ENCODE measurements at places on chromosomes 4 and X. TPM values are rescaled to one million over a fixed set of nuclear protein-coding genes. Genes with fewer than 3 reads are reported as not detected.

- H3K4me1 ChIP-seq = peaks cover 8% of the 10 kb centered on the region
- H3K27me3 ChIP-seq = no peaks in the 10 kb centered on the region
- no peaks in the 10 kb centered on the region for H3K36me3 ChIP-seq
- DNase-seq = no peak
- H3K27ac ChIP-seq = no peak within 1 kb of the TSS
Measured at GRCh38 chrX:37779857-37780256, at the start of gene CYBB. CYBB (plus strand) TSS chrX:37780059; CDS start chrX:37780078, 19 bp downstream.

DNA sequence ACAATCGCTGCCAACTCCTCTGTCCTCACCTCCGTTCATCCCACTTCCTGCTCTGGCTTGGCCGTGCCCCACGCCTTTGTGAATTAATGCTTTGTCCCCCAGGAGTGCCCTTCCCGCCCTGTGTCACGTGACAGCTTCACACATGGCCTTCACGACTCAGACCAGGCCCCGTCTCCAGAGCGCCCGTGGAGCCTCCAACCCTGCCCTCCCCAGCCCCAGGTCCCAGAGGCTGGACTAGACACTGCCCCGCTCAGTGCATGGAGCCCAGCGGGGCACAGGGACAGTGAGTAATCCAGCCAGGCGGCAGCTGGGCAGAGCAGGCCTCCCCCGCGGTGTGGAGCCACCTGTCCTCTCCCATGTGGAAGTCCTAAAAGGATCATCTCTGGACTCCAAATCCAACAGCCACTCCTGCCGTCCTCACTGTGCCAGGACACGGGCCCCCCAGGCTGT lies 7.4 kb downstream of the ADRA2C start:
- no peaks in the 10 kb centered on the region for H3K27me3 ChIP-seq
- H3K36me3 ChIP-seq = no peaks in the 10 kb centered on the region
- H3K4me3 ChIP-seq = no peak overlapping the region
- no peak for DNase-seq

- H3K36me3 ChIP-seq = no peaks in the 10 kb centered on the region
- H3K27me3 ChIP-seq = no peaks in the 10 kb centered on the region
- H3K4me3 ChIP-seq = no peak overlapping the region
- H3K27ac ChIP-seq = no peak overlapping the region
Measured at GRCh38 chrX:66035667-66036066, 4.2 kb downstream of the VSIG4 start.

GRCh38 chr4:74297539-74297938 lies 10.7 kb upstream of the EPGN start:
- H3K27ac ChIP-seq = no peak overlapping the region
- DNase-seq = no peak
- H3K4me1 ChIP-seq = no peaks in the 10 kb centered on the region

CYBB gene
- total RNA-seq = 20.9 TPM

GRCh38 chrX:55716937-55717336 lies 612 bp upstream of the RRAGB start:
- H3K27me3 ChIP-seq = no peaks in the 10 kb centered on the region
- peaks cover 5% of the 10 kb centered on the region for H3K36me3 ChIP-seq
- H3K4me1 ChIP-seq = peaks cover 11% of the 10 kb centered on the region
- no peak for DNase-seq

All from natural killer cell (primary cell).